ENCODE measurements at places on chromosomes 2 and 18.

DNA sequence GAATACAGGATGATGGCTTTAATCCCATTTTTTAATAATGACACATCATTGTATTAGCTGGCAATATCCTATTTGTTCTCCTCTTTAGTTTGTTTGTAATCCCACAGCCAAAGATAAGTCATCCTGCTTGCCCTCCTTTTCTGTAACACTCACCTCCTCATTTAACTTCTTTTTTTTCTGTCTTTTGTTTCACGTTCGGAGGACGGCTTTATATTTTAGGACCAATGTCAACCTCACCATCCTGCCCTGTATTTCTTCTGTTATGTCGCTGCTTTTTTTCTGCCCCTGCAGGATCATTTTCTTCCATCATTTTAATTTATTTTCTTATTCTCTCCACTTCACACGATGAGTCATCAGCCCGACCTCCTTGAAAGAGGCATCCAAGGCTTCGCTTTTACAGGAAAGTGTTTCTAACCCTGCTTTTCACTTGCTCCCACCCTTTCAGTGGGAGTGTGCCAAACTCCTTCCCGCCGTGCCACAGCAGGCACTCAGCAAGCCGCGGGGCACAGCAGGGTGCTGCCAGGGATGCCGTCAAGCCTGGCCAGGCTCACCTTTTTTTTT is 11.4 kb downstream of the RAB31 start:
- peak; percentile 86 for DNase-seq

DNA sequence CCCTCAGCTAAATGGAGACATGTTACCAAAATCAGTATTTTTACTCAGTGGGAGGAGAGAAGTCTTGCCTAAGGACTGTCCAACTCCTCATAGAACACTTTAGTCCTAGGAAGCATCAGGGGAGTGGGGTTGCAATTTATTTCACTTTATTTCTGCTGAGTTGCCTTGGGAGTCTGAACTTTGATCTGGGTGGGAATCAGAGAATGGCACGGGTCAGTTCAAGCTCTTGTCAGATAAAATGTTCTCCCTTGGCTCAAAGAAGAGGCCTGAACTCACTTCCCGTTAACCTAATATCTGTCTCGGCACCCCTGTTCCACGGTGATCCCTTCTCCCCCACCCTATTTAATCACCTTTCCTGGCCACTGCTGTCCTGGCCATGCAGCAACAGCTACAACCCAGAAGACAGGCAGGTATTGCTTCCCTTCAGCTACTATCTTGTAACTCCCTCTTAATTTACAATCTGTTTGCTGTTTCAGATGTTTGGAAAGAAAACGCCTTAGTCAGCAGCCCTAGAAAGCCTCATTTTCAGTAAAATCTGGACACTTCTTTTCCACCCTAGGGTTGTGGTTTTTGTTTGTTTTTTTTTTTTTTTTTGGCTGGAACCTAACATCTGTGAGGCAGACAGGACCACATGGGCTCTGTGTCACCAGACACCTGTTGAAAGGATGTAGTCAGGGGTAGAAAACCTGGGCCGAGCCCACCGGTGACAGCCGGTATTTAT is 52.5 kb downstream of the SERTAD2 start:
- no peak for DNase-seq

GRCh38 chr2:85475799-85476490 is 57.4 kb downstream of the SH2D6 start:
- no peak for DNase-seq

- DNase-seq: peak; percentile 60
Observed at GRCh38 chr2:20231598-20232026, 6.7 kb upstream of the SDC1 start.

DNA sequence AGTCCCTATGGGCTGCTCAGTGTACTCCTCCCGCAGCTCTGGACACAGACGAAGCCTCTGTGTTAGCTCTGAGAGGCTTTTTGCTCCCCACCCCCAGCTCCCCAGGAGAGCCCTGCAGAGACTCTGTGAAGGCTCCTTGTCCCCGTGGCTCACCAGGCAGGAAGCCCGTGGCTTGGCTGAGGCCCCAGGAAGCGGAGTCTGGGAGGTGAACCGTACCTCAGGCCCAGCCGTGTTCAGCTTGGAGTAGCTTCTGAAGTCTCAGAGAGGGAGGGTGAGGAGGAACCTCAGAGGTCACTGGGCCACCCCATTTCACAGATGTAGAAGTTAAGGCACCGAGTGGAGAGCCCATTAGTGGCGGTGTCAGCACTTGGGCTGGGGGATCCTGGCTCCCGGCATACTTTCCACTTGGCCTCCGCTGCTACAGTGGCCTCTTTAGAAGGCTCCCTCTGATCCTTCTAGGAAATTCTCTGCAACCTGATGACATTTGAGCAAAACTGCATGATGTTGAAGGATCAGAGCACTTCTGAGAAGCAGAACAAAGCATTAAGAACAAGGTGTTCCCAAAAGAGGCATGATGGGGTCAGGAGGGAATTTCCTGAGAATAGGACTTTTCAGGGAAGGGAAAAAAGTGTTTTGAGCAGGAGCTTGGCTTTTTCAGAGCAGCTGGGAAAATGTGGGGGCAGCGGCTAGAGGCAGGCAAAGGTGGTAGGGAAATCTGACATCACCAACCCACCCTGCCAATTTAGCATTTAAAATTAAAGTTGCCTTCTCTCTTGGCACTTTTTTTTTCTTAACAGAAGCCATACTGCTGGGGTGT is 79.1 kb downstream of the MCFD2 start:
- peak; percentile 85 for DNase-seq

DNA sequence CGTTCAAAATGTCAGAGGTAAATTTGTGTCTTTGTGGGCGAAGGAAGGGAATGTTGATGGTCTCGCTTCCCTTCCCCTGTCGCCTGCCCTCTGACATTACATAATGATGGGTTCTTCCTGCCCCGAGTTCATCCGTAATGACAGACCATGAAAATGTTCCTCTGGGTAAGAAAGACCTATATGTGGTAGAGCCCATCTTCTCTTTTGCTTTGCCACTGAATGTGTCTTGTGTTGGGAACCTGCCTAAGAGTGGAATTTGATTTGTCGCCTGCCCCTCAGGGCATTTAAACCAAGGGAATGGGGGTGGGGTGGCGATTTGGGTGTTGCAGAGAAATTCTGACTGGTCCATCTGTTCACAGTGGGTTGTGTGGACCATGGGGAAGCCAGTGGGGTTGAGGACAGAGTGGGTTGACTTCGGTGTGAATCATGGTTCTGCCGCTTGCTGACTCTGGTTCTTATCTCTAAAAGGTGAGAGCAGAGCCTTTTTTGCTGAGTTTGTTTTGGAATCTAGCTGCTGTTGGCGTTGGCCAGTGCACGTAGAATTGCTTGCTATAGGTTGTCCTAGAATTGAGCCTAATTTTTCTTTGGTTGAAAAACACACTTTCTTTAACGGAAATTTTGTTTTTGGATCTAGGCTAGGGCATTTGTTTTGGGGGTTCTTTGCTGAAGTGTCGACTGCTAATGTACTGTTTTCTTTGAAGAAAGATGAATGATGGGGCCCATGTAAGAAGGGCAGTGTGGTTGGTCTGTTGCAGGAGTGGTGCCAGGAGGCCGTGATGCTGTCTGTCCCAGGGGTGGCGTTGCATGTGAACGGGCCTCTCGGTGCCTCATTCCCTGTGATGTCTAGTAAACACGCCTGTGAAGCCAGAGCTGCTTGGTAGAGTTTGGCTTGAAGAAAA is 1.3 kb downstream of the INPP4A start:
- no peak for DNase-seq

DNA sequence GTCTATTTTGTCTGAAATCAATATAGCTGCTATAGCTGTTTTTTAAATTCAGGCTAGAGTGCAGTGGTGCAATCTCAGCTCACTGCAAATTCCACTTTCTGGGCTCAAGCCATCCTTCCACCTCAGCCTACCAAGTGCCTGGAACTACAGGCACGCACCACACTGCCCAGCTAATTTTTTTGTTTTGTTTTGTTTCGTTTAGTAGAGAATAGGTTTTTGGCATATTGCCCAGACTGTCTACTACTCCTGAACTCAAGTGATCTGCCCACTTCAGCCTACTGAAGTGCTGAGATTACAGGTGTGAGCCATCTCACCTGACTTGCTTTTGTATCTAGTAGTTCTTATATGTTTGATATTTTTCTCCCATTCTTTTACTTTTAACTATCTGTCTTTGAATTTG is 259.7 kb downstream of the CDH19 start:
- DNase-seq: no peak

DNA sequence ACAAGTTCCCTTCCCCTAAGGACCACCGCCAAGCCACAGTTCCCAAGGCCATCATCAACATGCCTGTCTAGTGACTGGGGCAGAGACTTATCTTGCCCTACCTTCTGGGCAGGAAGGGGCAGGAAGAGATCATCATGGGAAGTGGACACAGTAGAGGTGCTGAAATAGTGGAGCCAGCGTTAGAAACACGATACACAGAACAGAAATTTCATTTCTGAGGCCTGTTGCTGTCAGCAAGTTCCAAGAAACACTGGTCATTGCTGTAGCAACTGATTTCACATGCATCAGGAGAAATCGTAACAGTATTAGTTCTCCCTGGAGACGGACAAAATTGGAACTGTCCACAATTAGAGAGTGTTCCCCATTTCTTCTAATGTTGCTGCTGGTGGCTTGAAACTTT is 83.0 kb downstream of the COLEC12 start:
- no peak for DNase-seq

GRCh38 chr2:239093952-239094351 is 246.1 kb downstream of the TWIST2 start:
- DNase-seq: no peak

- no peak for DNase-seq
Observed at GRCh38 chr2:64391940-64392339, 62.0 kb upstream of the LGALSL start.

DNA sequence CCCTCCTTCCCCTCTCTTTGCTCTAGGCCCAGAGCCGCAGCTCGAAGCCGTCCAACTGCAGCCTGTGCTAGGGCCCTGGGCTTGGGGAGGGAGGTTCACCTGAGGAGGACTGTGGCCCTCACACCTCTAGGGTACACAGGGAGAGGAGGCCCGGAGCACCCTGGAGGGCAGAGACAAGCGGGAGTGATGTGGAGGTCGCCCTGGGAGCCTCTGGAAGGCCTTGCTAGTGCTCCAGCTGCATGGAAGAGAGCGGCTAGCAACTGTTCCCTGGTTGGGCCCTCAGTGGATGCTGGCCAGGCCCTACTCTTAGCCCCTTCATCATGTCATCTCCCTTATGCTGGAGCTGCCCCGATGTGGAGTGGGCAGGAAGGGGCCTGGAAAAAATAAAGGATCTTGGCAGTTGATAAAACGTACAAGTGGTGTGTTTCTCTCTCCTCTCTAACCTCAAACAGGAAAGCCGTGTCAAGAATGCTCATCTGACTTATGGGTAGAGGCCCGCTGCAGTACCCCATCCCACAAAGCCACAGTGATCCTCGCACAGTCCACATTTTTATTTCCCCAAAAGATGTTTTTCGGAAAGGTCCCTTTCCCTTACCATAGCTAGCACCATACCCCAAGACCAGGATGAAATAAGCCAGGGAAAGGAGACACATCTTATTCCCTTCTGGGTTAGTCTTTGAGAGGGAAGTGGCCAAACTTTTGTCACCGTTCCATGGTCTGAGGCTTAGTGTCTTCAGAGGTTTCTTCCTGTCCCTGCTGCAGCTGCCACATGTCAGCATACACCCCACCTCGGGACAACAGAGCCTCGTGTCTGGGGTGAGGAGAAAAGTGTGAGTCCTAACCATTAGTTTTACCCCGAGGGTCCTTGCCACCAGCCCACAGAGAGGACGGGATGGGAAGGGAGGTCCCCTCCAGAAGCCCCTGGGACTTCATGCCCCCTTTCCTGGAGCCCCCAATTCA is 2.9 kb downstream of the ZFAND2B start:
- DNase-seq: no peak

DNA sequence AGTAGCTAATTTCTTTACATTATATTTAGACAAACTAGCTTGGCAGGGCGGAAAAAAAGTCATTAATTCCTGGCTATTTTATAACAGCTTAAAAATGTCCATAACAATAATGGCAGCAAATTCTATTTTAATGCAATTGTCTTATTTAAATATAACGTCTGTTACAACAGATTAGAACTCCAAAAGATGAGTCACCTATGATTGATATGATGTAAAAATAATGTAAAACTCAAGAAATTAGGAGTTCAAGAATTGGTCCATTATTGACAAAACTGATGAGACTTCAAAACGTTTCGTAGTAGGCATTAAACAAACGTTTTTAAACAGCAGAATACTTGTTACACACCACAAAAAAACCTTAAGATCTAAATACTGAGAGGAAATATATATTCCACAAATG is 2.7 kb downstream of the XPO1 start:
- DNase-seq: no peak

GRCh38 chr2:216346781-216347180 is 25.5 kb downstream of the MARCHF4 start:
- no peak for DNase-seq

GRCh38 chr2:154223726-154224125 is 352.0 kb downstream of the GALNT13 start:
- DNase-seq: no peak

DNA sequence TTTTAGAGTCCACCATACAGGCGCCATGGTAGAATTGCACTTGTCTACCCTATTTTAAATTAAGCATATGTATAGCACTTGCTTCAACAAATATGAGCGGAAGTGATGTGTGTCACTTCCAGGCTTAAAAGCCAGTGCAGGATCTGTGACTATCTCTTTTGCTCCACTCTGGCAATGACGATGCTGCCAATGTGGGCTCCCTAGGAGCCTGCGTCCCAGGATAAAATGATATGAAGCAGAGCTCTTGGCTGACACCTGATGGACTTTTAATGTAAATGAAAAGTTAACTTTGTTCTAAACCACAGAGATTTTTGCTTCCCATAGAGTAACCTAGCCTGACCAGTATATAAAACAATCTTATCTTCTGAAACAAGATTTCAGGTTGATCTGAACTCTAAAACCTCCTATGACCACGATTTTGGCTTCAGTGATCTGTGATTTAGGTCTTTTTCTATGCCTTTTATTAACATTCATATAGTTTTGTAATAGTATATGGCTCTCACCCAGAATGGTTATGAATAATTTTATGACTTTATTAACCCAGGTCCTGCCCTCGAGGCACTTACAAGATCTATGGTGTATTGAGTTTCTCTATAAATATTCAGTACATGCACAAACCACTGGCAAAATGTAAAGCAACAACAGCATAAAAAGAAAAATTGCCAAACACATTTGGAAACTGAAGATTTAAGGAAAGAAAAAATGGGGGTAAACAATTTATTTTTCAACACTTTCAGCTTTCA is 422.5 kb upstream of the PIK3C3 start:
- no peak for DNase-seq

DNA sequence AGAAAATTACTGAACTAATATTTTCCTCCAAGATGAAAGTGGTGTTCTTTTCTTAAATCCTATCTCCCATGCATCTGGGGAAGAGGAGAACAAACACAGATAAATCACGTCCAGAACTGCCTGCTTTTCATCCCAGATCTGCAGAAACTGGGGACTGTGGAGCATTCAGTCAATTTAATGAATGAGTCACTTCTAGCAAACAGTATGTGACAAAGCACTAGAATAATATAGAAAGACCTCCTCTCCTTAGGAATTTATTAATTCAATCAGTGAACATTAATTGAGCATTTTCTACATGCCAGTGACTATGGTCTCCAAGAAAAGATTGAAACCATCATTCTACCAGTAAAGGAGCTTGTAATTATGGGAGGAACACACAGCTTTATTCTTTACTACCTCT is 693.4 kb upstream of the ID2 start:
- no peak for DNase-seq

Data from fibroblast of skin of right quadriceps (primary cell).